HepG2 (cell line): ENCODE measurements at places on chromosomes 2 and 18. TPM values are rescaled to one million over a fixed set of nuclear protein-coding genes. Genes with fewer than 3 reads are reported as not detected.

DNA sequence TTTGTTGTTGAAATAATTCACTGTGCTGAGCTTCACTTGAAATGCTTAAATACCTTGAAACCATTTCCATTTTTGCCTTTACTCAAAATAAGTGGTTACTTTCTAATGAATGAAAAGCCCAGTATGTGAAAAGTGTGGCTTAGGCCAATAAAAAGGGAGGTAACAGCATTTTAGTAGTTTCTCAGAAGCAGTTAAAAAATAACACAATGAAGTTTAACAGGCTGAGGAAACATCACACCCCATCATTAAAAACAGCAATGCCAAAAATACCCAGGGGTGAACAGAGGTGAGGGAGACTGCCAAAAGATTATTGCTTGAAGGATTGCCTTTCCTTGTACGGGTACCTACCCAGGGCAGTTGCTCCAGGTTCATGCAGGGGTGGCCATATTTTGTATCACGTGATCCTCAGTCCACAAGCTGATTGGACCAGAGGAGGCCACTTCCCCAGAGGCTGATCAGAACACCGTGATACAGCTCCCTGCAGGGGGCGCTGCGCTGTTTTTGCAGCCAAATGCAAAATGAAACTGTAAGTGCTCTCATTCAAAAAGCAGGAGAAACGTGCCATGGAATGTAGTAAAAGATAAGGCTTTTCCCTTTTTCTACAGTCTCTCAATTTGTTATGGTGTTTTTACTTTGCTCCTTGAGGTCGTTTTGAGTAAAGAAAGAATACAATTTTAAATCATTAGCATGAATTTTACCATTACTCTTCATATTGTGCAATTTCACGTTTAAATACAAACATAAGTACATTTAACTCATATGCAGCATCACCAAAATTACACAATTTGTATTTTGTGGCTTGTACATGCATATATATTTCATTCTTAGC lies 70.2 kb upstream of the SH3BP4 start:
- 0 out of 2 replicates have a peak overlapping the region, but pooled peaks have one; percentile 4 for H3K4me3 ChIP-seq
- H3K36me3 ChIP-seq: no peaks in the 10 kb centered on the region
- peak overlapping the region; percentile 84 for H3K27ac ChIP-seq
- peak; percentile 98 for DNase-seq
- H3K4me1 ChIP-seq: peaks cover 68% of the 10 kb centered on the region

DNA sequence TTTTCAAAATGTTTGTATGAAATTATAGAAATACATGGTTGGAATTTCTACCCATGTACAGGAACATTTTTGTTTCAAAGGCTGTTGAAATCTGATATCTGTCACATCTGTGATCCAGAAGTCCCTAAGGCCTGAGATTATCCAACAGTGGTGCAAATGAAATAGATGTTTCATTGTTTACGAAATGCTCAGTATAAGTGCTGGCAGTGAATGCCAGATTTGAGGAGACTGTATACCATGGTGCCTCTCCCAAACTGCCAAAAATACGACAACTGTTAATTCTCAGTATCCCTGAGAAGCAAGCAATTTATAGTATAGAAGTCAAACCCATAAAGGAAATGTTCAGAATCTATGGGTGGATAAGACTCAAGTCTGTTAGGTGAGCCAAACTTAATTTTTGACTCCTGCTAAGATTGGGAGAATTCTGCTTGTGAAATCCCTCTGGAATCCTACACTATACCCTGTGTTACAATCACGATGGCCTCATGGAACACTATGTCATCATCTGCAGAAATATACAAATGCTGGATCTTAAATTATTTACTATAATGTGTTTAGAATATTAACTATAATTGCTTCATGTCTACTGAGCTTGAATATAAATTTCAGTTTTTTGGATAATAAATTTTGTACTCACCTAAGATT lies 71.2 kb upstream of the DOCK10 start:
- no peak for DNase-seq
- no peaks in the 10 kb centered on the region for H3K4me1 ChIP-seq
- H3K27me3 ChIP-seq: no peaks in the 10 kb centered on the region
- H3K27ac ChIP-seq: no peak overlapping the region
- H3K4me3 ChIP-seq: no peak overlapping the region

DNA sequence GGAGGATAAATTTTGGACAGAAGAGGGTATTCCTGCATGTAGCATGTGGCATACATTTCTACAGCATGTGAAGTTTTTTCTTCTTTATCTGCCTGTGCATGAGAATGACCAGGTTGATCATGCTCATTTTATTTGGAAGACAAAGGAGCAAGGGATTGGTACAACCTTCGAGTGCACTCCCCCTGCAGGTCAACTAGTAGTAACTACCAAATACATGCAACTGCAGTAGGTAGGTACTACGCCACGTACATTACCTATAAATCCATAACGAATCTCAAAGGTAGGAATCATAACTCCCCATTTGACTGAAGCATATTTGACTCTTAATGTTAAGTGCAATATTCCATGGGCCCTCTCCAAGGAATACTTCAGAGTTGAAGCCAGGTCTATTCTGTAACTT lies 763.9 kb downstream of the TSN start:
- no peaks in the 10 kb centered on the region for H3K36me3 ChIP-seq
- DNase-seq: peak; percentile 6
- H3K4me1 ChIP-seq: no peaks in the 10 kb centered on the region
- H3K4me3 ChIP-seq: no peak overlapping the region

- H3K27ac ChIP-seq: no peak overlapping the region
- no peaks in the 10 kb centered on the region for H3K4me1 ChIP-seq
- no peak overlapping the region for H3K4me3 ChIP-seq
- DNase-seq: peak; percentile 6
Observed at GRCh38 chr18:64103986-64104385, 44.9 kb downstream of the LINC00305 start.

GRCh38 chr18:63741769-63742168 lies 33.4 kb upstream of the SERPINB7 start:
- no peaks in the 10 kb centered on the region for H3K27me3 ChIP-seq
- DNase-seq: no peak
- no peak overlapping the region for H3K4me3 ChIP-seq

GRCh38 chr2:7011356-7012083 lies 94.3 kb downstream of the RNF144A start:
- no peak overlapping the region for H3K27ac ChIP-seq
- no peaks in the 10 kb centered on the region for H3K4me1 ChIP-seq
- H3K27me3 ChIP-seq: no peaks in the 10 kb centered on the region
- no peak overlapping the region for H3K4me3 ChIP-seq
- DNase-seq: no peak
- H3K36me3 ChIP-seq: no peaks in the 10 kb centered on the region; the same call in 2 of the 3 replicates

DNA sequence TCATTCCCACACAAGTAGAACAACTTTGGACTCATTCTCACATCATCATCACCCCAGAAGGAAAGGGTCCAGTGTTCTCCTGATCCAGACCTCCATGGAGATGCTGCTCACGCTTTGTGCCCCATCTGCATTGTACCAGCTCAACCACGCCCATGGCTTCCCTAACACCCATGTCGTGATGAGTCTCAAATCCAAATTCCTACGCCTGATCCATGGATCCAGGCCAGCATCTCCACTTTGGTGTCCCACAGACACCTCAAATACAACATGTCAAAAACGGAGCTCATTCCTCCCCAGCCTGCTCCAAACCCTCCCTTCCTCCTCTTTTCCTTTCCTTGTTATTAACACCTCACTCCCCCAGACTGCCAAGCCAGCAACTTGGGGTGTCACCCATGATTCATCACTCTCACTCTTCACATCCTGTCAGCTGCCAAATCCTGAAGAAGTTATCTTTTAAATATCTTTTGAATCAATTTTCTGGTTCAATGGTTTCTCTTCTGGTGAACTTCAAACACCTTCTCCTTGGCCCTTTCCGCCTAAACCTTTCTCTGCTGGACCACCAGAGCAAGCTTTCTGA lies 30.2 kb upstream of the FAM124B start:
- no peaks in the 10 kb centered on the region; the same call in 1 of the 2 replicates for H3K27me3 ChIP-seq
- H3K36me3 ChIP-seq: no peaks in the 10 kb centered on the region

- DNase-seq: no peak
- H3K36me3 ChIP-seq: peaks cover 58% of the 10 kb centered on the region; the same call in 2 of the 3 replicates
- no peaks in the 10 kb centered on the region for H3K27me3 ChIP-seq
- H3K4me3 ChIP-seq: no peak overlapping the region
- peaks cover 13% of the 10 kb centered on the region for H3K4me1 ChIP-seq
- no peak overlapping the region for H3K27ac ChIP-seq
Observed at GRCh38 chr18:48802543-48803290, 148.0 kb downstream of the SMAD7 start.

TIGD1 gene
- 4.3 and 9.5 TPM in 2 replicates for total RNA-seq

DNA sequence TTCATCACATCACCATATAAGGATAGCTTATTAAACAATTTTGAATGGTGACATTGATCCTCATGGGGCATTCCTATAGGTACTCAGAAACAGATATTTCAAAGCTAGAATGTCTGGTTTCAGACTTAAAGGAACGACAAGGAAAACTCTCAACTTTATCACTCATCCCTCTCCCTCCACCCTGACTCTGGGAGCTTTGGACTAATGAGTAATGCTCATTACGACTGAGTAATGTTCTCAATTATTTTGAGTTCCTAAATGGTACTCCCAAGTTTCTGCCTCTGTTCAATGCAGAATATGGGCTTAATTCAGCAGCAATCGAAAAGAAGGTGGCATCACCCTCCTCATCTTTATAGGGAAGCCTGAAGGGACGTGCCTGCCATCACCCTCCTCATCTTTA lies 43.4 kb downstream of the RFX8 start:
- 0 out of 2 replicates have a peak, but pooled peaks cover 8% of the 10 kb centered on the region for H3K4me1 ChIP-seq
- peaks cover 81% of the 10 kb centered on the region for H3K27me3 ChIP-seq
- no peak overlapping the region for H3K27ac ChIP-seq
- H3K36me3 ChIP-seq: no peaks in the 10 kb centered on the region
- DNase-seq: no peak
- no peak overlapping the region for H3K4me3 ChIP-seq

- H3K27me3 ChIP-seq: no peaks in the 10 kb centered on the region
- no peak overlapping the region for H3K4me3 ChIP-seq
- H3K36me3 ChIP-seq: no peaks in the 10 kb centered on the region
- no peak for DNase-seq
- H3K4me1 ChIP-seq: no peaks in the 10 kb centered on the region
- H3K27ac ChIP-seq: no peak overlapping the region
Observed at GRCh38 chr2:220310451-220310861, 683.0 kb downstream of the SLC4A3 start.
